ENCODE measurements at places on chromosomes 1 and 21.

DNA sequence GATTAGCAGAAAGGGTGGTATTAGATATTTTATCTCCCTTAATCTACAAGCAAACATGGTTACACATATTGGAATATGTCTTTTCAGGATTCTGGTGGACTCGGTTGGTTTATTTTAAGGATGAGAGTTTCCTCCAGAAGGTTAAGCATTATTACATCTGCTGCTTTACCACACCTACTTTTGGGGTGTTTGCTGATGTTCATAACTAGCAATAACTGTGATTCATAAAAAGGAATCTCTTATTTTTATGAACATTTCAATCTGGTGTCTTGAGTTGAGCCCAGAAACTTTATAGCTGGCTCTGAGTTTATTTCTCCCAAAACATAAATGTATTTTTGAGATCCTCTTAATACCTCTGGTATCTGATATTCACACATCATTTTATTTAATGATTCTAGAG is 82.7 kb downstream of the LRRC8D start:
- no peak for DNase-seq

GRCh38 chr1:52041551-52042185 is 8.1 kb upstream of the KTI12 start:
- no peak for DNase-seq

DNA sequence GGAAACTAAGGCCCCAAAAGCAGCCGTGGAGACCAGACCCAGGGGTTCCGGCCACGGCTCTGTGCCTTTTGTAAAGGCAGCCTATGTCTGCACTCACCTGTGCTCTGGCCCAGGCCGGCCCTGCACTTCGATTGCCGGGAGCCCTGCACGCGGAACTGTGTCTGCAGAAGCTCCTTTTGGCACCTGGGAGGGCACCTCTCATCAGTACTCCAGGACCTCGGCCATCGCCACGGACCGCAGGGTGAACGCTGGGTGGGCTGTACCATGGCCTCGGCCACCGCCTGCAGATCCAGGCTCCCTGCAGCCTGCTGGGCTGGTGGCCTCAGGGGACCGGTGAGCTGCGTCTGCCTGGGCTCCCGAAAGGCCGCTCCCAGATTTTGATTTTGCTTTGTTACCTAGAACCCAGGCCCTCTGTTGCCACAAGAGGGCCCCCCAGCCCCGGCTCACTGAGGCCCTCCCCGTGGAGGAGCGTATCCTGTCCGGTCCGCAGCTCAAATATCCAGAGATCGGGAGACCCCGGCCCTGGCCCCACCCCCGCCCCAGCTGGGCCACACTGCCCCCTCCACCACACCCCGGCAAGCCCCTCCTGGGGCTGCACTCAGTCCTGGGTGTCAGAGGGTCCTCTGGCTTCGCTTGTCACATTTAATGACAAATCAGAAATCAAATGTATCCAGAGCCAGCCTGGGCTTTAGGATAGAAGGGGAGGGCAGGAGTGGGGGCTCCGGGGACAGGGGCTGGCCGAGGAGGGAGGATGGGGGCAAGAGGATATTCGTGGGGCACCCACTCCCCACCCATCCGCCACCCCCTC is 60.2 kb upstream of the PDE9A start:
- DNase-seq, result peak; percentile 86

DNA sequence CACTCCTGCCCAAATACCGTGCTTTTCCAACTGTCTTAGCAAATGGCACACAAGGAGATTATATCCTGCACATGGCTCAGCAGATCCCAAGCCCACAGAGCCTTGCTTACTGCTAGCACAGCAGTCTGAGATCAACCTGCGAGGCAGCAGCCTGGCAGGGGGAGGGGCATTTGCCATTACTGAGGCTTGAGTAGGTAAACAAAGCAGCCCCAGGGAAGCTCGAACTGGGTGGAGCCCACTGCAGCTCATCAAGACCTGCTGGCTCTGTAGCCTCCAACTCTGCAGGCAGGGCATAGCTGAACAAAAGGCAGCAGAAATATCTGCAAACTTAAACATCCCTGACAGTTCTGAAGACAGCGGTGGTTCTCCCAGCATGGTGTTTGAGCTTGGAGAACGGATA is 70.1 kb upstream of the PTBP2 start:
- DNase-seq, result no peak

- DNase-seq, result no peak
These were observed 101.1 kb upstream of the POGK start for GRCh38 chr1:166738140-166738539.

DNA sequence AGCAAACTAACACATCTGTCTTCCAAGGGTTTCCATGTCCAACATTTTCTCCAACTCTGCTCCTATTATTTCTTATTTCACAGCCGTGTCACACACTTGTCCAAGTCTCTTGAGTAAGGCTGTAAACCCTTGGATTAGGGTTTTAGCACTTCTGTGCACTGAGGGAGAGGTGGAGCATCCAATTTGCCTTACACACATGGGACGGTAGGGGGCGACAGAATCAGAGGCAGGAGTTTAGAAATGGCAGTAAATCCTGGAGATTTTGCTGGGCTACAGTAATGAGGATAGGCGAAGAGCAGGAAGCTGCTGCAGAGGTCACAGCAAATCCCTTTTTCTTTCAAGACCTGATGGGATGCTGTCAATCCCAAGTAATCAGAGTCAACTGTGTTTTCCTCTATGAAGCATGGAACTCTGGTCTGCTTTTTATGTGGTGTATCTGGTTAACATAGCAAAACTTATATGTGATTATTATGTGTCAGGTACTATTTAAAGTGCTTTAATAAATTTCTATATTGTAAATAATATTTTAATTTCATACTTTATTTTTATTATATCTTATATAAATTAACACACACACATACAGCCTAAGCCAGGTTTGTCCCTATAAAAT is 15.4 kb upstream of the LCE5A start:
- DNase-seq, result peak; percentile 60

DNA sequence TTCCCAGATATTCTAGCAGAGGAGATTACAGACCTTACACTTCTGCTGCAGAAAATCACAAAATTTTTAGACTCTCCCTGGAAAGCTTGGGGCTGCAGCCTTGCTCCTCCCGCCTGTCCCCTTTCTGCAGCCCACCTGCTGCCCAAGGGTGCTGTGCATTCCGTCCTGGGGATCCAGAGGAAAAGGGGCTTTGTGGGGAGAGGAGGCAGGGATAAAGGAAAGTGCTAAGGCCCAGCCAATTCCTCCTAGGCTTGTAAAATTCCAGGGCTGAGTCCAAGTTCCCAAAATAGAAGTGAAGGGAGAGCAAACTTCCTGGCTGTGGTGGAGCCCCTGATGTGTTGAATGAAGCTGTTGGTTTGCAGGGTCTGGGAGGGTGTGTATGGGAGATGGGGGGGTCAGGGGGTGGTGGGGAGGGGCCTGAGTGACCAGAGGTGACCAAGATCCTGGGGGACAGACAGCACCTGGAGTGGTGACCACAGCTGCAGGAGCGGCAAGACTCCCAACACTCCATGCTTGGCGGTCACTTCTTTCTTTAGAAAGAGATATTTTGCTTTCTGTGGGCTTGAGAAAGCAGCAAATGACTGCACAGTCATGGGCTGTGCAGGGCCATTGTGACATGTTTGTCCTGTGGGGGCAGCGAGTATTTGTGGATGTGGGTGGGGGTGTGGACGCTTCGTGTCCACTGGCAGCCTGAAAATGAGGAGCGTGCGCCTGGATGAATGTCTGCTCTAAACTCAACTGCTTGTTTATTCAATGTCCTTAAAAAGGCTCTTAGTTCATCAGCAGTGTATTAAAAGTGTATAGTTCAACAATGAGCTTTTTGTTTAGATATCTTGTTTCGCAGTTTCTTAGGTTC is 68.4 kb downstream of the TLR5 start:
- no peak for DNase-seq

- no peak for DNase-seq
These were observed 8.1 kb upstream of the SLX9 start for GRCh38 chr21:44931501-44932407.

DNA sequence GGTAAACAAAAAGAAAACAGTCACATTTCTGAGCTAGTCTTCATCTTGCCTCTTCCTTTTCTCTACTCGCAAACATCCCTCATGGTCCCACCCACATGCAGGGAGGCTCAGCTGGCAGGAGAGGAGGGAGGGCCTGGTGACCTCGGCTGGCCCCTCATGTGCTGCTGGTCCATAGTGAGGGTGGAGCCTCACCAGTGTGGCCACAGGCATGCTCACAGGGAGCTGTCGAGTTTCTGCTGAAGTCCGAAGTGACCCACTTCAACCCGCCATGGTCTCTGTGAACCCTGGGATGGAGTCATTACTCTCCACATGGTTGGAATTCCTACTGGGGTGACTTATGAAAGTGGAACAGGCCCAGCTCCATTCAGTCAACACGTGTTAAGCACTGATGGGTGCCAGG is 253.4 kb downstream of the RHOU start:
- no peak for DNase-seq

- no peak for DNase-seq
These were observed 108.0 kb downstream of the ENAH start for GRCh38 chr1:225544924-225545323.

GRCh38 chr1:147273409-147274336 is 31.2 kb downstream of the CHD1L start:
- no peak for DNase-seq

DNA sequence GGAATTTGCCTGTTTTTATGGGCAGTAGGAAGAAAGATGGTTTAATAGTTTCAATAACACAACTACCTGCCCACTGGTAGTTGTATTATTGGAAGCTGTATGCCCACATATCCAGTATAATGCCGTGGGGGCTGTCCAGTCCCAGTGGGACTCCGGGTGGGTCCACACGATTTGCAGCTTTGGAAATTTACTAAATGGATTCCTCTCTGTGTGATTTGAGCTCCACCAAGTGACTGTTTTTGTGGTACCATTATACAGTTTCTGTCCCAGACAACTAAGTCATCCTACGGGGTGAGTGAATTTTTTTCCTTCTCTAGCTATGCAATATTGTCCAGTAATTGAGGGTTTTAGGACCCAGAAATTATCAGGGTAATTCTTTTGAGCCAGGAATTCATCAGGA is 86.8 kb downstream of the PLA2G4A start:
- no peak for DNase-seq

DNA sequence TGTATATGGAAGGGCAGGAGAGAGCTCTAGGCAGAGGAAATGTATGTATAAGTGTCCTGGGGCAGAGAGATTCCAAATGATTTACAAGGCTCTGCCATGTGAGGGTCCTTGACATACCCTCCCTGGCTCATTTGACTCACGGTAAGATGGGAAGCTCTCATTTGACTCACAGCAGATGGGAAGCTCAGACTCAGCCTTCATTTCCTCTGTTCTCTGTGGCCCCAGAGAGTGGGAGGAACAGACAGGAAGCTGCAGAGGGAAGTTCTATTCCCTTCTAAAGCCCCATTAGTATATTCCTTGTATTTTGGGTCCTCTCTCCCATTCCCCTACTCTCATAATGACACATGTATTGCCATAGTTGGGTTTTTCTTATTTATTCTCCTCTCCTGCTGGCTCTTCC is 44.9 kb downstream of the FOXD2 start:
- DNase-seq, result no peak

DNA sequence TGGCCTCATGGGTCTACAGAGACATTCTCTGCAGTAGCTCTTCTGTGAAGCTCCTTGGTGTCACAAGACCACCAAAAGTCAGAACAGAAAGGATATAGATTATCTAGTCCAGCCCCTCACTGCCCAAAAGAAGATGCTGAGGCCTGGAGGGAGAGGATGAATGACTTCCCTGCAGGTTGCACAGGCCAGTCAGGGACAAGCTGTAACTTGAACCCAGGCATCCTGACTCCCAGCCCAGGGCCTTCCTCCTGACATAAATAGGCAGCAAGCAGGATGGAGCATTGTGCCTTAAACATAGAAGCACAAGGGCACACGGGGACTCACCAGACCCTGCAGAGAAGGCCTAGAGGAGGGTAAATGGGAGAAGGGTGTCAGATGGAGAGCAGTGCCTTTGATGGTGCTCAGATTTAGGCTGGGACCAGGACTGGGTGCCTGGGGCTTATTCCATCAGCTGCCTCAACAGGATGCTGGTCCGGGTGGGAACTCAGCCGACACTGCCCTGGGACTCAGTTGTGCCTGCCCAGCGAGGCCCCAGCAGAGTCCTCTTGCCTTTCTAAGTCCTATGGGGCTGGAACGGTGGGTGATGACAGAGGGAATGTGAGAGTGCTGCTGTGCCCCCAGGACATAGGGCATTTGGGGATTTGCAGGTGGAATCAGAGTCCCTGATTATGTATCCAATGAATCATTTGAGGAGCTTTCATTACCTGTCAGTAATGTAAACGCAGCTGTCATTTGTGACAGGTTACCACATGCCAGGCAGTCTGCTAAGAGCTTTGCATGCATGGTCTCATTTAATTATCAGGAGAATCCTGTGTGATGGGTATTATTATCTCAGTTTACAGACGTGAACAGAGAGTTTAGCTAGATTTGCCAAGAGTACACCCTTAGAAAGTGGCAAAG is 13.2 kb downstream of the S100A7A start:
- DNase-seq, result no peak

DNA sequence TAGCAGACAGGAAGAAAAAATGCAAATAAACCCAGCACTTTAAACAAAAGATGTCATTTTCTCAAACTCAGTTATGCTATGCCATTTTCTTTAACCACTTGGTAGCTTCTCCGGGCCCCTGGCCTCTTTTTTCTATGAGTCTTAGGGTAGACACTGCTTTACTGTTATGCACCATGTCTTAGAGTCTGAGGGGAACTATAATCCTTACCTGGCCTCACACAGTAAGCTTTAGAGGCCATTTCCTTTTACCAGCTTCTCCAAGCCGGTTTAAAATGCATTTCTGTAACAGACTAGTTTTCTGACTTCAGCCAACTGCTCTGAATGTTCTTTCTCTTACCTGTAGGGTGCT is 73.7 kb upstream of the EDEM3 start:
- DNase-seq, result no peak

- no peak for DNase-seq
These were observed 145.5 kb upstream of the IRF2BP2 start for GRCh38 chr1:234755449-234755863.

GRCh38 chr1:81543764-81544163 is 257.0 kb upstream of the ADGRL2 start:
- no peak for DNase-seq

DNA sequence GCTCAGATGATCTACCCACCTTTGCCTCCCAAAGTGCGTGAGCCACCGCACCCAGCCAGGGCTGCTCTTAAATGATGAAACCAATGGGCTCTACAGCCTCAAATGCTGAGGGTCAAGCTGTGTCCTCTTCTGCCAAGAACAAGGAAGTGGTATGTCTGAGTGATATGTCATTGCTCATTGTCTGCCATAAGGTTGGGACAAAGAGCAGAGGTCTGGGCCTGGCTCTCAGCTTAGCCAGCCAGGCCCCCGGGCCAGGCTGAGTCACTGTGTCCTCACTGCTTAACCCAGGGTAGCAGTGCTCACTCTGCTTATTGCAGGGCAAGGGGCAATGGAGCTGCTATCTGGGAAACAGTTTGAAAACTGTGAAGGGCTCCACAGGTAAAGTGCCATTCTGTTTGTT is 8.3 kb upstream of the ETS2 start:
- no peak for DNase-seq

GRCh38 chr1:206907304-206907991 is 10.2 kb downstream of the IL24 start:
- DNase-seq, result peak; percentile 68
